HuH-7 (cell line): ENCODE measurements at places on chromosomes 16 and 17.

DNA sequence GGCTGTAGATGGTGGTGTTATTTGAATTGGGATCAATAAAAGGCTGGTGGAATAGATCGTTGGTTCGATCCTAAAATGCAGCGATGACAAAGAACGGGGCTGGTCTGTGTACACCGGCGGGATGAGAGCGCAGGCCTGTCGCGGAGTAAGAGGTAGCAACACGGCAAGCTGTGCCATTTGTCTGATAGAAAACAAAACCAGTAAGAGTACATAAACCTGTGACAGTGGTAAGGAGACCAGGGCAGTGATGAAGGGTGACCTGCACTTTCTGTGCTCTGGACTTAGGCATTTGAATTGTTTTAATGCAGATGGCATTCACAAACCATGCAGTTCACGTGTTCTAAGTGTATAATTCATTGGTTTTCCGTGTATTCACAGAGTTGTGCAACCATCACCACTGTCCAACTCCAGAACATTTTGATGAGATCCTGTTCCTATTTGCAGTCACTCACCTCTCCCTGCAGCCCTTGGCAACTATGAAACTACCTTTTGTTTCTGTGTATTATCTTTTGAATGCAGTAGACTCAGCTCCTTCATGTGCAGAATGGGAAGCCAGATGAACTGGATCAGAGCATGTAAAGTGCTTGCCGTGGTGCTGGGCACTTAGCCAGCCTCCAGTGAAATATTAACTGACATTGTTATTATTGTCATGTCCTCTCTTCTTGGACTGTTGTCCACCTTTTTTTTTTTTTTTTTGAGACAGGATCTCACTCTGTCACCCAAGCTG lies 286.1 kb downstream of the SNX29 start:
- no peak for DNase-seq

GRCh38 chr16:72609933-72610332 lies 438.0 kb upstream of the PMFBP1 start:
- DNase-seq = no peak

- no peak for DNase-seq
Observed at GRCh38 chr17:72455562-72455961, 334.7 kb downstream of the SOX9 start.

- no peak for DNase-seq
Observed at GRCh38 chr16:10946308-10946707, 1.9 kb downstream of the CLEC16A start.

GRCh38 chr16:21565861-21566669 lies 33.3 kb upstream of the METTL9 start:
- no peak for DNase-seq

GRCh38 chr17:76732734-76733617 lies 4.2 kb downstream of the SRSF2 start:
- no peak for DNase-seq

GRCh38 chr16:23976524-23976923 lies 140.7 kb downstream of the PRKCB start:
- DNase-seq = no peak

DNA sequence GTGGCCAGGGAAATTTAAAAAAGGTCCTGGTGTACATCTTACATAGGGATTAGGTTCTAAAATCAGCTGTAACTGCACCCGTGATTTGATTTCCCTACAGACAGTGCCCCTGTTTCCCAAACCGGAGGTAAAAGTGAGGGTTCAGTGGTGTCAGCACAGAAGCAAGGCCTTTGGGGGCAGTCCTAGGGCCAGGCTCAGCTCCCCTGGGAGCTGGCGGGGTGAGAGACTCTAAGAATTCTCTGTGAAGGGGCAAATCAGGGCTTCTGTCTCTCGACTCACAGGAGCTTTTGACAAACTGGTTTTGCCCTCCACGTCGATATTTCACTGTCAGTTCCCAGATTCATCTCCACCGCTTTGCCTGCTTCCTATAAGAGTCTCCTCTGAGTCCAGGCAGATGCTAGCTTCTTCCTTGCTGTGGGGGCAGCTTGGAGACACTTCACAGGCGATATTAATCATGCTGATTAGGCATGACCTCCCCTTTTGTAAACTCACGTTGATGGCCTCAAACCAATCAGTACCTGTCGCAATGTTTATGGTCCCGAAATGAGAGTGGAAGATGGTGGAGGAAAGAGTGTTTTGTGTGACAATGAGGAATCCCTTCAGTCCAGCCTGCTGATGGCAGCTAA lies 234.2 kb upstream of the TOX3 start:
- DNase-seq = no peak

GRCh38 chr17:82519971-82520903 lies 705 bp downstream of the FOXK2 start:
- no peak for DNase-seq

DNA sequence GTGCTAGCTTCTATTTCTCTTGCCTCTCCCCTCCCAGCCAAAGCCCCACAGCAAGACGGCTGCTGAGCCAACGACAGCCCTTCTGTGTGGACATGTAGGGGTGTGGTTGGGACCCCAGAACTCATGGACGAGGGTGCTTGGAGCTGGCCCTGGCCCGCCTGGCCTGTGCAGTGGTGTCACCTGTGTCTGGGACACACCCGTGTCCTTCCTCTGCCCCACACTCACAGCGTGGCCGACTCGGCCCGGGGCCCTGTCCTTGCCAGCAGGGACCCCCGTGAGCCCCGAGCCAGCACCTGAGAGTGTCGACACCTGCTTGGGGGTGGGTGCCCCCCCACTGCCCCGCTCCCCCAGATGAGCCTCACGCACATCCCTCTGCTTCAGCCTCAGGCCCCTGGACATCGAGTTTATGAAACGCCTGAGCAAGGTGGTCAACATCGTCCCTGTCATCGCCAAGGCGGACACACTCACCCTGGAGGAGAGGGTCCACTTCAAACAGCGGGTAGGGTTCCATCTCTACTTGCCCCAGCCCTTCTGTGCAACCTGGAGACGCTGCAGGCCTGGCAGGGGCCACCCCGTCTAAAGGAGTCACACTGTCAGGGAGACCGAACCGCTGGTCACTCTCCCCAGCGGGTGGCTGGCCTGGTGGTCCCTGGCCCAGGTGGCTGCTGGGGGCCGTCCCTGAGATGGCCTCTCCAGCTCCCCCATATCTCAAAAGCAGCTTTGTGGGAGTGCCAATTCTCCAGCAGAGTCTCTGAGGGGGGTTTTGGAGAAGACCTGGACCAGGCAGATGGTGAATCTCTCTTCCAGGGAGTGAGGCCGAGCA lies 349.8 kb downstream of the SEC14L1 start:
- no peak for DNase-seq

GRCh38 chr17:6072157-6072556 lies 2.0 kb downstream of the WSCD1 start:
- DNase-seq = no peak

GRCh38 chr16:17356243-17356933 lies 114.4 kb downstream of the XYLT1 start:
- DNase-seq = no peak

DNA sequence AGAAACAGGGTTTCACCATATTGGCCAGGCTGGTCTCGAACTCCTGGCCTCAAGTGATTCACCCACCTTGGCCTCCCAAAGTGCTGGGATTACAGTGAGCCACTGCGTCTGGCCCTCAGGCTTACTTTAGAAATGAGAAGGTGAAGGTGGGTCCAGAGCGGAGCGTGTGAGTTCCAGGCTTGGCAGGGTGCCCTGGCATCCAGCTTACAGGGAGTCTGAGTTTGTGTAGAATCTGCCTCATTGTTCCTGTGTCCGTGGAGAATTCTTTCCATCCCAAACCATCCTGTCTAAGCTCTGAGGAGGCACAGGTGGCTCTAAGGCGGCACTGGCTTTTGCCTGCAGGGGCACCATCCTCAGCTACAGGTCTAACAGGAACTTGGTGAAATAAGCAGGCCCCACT lies 50.6 kb downstream of the RAB11FIP3 start:
- no peak for DNase-seq

GRCh38 chr17:81256616-81257015 lies 17.5 kb downstream of the NDUFAF8 start:
- DNase-seq = no peak

- DNase-seq = no peak
Observed at GRCh38 chr16:68740628-68741346, 3.7 kb downstream of the CDH1 start.

GRCh38 chr17:68777243-68777855 lies 176.2 kb upstream of the FAM20A start:
- peak; percentile 36 for DNase-seq

GRCh38 chr17:60832151-60832585 lies 154.5 kb downstream of the BCAS3 start:
- no peak for DNase-seq

GRCh38 chr17:31780483-31780882 lies 78.6 kb downstream of the COPRS start:
- DNase-seq = no peak

DNA sequence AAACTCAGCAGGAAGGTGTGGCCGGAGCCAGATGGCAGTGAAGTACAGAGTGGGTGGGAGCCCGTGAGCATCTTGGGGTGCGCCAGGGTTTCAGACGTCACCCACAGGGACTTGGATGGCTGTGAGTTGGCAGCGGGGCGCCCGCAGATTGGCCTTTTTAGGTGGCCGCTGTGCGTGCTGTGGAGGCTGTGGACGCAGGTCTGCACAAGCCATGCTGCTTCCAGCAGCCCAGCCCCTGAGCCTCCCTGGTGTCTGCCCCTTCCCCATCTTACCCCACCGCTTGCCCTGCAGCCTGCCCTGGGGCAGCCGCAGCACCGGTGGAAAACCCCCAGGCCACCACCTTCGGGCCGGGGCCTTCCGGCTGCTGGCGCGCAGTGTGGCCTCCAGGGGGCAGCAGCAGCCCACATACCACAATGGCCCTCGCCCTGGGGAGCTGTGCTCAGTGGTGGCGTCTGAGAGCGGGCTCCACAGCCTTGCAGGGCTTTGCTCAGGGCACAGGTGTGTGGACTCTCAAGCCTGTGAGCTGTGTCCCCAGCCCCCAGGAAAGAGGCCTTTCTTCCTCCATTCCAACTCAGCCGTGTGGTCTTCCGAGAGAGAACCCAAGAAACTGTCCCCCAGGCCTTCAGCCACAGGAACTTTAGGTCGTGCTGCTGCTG lies 11.8 kb downstream of the ENDOV start:
- peak; percentile 99 for DNase-seq

GRCh38 chr16:35319536-35320192 lies 1860.3 kb downstream of the TP53TG3F start:
- DNase-seq = no peak

- DNase-seq = no peak
Observed at GRCh38 chr17:57489321-57489720, 233.0 kb downstream of the MSI2 start.

DNA sequence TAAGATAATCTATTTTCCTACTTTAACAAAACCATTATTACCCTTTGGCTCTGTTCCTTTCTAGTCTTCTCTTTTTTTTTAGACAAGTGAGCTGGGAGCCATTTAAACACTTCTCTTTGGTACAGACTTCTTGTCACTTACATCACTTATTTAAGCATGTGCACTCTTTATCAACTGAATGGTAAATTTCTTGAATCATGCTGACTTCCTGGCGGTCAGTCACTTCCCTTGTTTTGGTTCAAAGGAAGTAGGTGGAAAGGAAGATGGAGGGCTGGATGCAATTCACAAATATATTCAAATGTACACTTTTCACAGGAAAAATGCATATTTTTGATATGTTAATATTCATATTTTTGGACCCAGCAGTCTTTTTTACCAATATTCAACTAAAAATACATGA lies 97.1 kb downstream of the ITFG1 start:
- DNase-seq = no peak

DNA sequence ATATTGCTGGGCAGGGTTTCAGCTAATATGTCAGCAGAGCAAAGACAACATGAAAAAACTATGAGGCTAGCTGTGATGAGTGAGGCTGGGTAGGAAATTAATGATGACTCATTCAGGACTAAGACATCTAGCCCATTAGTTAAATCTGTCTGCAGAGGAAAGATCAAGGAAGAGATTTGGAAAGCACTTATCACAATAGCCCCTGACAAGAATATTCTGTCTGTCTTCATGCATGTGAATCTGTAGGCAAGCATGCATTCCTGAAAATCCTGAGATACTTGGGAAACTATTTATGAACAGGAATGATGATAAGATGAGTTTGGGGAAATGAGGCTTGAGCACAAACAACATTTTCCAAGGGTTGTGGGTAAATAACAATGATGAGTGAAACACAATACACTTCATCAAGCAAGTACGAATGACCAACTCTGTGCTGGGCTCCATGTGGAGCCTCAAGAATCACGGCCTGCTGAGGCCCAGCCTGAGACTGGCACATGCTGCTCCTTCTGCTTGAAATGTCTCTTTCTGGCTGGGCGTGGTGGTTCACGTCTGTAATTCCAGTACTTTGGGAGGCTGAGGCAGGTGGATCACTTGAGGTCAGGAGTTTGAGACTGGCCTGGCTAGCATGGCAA lies 96.5 kb upstream of the ASIC2 start:
- DNase-seq = no peak

- no peak for DNase-seq
Observed at GRCh38 chr17:13785981-13786598, 184.4 kb upstream of the HS3ST3A1 start.

GRCh38 chr17:67578142-67578457 lies 139.6 kb upstream of the NOL11 start:
- no peak for DNase-seq

GRCh38 chr16:82655720-82656490 lies 29.1 kb downstream of the CDH13 start:
- no peak for DNase-seq

- DNase-seq = peak; percentile 65
Observed at GRCh38 chr16:67661101-67661761, 471 bp downstream of the PARD6A start.

GRCh38 chr16:85329059-85329812 lies 217.0 kb upstream of the CIBAR2 start:
- no peak for DNase-seq

DNA sequence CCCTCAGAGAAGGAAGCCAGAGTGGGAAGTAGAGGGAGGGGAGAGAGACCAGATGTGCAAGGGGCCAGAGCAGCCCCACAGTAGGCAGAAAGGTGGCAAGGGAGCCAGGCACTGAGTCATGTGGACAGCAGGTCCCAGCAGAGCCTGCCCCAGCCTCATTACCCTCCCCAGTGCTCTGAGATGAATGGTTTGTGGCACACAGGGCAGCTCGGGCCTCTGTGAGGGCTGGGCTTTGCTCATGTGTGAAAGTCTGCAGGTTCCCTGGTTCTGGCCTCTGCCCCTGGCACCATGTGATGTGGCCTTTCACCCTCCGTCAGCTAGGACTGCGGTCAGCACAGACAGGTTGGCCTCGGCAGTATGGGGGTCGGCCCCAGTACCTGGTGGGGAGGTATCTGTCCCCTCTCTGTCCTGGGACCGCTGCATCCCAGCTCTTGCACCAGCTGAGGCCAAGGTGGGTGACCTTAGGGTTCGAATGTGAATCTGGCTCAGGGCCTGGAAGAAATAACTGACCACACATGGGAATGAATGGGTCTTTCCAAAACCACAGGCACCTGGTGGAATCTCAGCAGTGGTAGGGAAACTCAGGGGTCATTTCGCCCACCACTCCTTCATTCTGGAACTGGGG lies 8.9 kb downstream of the LRRC75A start:
- DNase-seq = no peak

GRCh38 chr17:2090210-2090641 lies 35.3 kb downstream of the HIC1 start:
- no peak for DNase-seq
